ENCODE measurements at places on chromosomes 7 and 10.

GRCh38 chr10:13709931-13710650 is 123.3 kb downstream of the PRPF18 start:
- no peak for DNase-seq

GRCh38 chr10:49296382-49296781 is 2.6 kb upstream of the C10orf71 start:
- no peak for DNase-seq

DNA sequence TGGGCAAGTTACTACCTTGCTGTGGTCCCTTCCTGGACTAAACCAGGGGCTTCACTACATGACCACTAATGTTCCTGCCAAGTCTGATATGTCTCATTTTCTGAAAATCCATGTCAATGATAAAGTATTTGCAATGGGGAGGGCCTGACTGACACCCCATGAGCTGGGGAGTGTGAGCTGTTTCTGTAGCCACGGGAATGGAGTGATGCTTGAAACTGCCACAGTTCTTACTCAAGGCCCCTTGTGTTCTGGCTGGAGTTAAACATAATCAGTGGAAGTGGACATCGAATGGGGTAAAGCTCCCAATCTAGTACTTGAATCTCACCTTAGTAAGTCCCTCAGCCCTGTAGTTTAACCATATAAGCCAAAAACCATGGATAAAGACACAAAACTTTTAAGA is 61.9 kb upstream of the PDLIM1 start:
- DNase-seq = no peak

- DNase-seq = no peak
Measured at GRCh38 chr7:15561835-15562234, at the start of gene AGMO. TSS of gene AGMO (minus strand) at chr7:15562015.

GRCh38 chr7:75531359-75531821 is 39.3 kb downstream of the SPDYE5 start:
- DNase-seq = no peak

DNA sequence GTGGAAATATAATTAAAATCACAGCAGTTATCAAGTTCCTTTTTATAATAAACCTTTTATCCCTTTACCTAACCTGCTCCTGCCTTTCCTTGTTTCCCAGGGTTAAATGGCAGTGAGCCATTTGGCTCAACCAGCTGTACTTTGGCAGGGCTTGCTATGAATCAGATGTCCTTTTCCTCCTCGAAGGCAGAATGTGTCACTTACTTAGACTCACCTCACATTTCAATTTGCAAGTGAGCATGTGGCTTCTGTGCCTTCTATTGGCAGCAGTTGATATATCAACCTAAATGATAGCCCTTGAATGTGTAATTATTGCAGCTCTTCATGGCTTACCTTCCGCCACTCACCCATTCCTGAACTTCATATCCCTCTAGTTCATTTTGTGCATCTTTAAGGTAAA is 301.7 kb downstream of the CSTF2T start:
- DNase-seq = no peak

DNA sequence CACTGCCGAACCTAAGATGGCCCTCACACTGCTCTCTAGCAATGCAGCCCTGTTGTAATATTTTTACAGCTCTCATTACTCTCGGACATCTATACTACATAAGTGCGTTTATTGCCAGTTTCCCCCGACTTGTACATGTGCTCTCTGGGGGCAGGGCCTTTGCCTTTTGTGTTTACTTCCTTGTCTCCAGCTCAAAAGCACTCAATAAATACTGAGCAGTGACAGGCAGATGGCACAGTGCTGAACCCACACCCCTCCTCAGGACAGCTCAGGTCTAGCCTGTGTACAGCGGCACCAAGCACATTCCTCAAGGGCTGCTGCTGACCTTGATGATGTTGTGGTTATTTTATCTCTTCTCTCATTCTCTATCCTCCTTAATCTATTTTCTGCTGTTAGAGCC is 68.0 kb upstream of the ELMO1 start:
- no peak for DNase-seq

- DNase-seq = no peak
Measured at GRCh38 chr10:49605216-49605938, 4.7 kb upstream of the SLC18A3 start.

GRCh38 chr7:94697035-94697974 is 41.4 kb upstream of the SGCE start:
- no peak for DNase-seq

DNA sequence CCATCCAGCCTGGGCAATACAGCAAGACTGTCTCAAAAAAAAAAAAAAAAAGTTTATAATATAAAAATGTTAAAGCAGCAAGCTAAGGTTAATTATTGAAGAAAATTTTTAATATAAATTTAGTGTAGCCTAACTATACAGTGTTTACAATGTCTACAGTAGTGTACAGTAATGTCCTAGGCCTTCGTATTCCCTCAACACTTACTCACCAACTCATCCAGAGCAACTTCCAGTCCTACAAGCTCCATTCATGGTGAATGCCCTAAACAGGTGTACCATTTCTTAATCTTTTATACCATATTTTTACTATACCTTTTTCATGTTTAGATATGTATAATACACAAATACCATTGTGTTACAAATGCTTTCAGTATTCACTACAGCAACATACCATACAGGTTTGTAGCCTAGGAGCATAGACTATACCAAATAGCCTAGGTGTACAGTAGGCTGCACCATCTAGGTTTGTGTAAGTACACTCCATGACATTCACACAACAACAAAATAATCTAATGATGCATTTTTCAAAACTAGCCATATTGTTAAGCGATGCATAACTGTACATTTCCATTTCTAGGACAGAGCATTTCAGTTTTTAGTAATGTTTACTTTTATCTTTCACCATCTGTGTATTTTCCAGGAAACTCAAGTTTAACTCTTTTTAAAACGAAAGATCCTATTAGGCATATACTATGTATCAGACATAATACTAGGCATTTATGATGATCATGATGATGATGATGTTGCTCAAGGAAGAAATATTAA is 43.3 kb downstream of the CNOT4 start:
- DNase-seq = no peak

DNA sequence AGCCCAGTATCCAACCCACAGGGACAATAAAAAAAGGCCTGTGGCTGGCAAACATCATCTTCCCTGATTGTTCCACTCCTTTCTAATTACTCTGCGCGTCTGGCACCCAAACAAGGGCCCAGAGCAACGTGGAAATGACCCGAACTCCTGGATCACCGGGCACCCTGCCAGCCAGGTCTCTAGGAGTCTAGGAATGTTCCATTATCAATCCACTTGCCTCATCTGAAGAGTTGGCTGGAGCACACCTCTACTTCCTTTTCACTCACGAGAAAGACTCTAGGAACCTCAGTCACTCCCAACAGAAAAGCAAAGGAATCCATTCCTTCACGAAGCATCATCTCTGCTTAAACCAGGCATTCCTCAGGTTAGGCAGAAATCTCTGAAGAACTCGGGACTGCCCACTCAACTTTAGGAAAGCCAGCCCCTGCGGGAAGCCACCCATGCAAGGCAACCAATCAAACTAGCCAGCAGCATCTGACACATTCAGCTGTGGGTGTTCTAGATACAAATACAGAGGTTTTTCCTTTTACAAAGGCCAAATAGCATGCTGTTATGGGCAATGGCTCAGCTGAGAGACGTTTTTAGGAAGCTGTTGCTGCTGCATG is 37.7 kb downstream of the ATXN7L1 start:
- DNase-seq = no peak

DNA sequence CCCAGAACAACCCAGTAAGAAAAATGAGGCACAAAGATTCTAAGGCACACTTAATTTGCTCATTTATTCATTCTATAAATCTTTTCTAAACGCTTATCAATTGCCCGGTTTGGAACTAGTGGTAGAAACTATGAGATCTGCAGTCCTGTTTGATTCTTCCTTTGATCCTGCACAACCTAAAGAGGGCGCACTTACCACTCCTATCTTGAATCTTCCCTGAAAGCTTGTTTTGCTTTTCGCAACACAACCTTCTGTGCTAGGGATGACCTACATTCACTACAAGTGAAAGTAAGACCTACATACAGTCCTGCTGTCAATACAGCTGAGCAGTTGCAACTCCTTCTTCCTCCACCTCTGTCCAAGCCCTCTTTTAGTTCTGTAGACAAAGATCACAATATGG is 12.6 kb upstream of the ARL4A start:
- no peak for DNase-seq

- no peak for DNase-seq
Measured at GRCh38 chr7:143205560-143206293, 16.1 kb upstream of the TAS2R40 start.

DNA sequence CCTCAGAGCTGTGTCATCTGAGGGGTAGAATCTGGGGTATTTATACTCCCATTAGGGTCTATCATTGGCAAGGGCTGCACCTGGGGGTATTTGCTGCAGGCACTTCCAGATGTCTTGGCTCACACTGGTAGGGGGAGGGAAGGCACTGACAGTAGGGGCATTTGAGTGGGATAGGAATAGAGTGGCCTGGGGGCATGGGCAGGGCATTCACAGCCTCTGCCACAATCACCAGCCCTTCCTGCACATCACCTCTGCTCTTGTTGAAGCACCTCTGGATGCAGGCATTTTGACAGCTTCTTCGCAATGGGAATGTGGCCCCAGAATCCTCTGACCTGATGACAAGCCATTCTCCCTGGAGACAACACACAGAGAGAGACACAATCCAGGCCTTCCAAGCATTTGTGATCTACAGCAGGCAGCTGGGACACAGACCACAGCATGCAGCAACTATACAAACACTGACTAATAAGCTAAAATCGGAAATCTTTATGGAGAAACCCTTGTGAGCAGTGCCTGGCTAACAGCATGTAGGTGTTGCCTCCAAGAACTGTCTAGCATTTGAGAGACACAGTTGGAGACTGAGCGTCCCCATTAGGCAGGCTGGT is 178.5 kb downstream of the KCNMA1 start:
- no peak for DNase-seq

DNA sequence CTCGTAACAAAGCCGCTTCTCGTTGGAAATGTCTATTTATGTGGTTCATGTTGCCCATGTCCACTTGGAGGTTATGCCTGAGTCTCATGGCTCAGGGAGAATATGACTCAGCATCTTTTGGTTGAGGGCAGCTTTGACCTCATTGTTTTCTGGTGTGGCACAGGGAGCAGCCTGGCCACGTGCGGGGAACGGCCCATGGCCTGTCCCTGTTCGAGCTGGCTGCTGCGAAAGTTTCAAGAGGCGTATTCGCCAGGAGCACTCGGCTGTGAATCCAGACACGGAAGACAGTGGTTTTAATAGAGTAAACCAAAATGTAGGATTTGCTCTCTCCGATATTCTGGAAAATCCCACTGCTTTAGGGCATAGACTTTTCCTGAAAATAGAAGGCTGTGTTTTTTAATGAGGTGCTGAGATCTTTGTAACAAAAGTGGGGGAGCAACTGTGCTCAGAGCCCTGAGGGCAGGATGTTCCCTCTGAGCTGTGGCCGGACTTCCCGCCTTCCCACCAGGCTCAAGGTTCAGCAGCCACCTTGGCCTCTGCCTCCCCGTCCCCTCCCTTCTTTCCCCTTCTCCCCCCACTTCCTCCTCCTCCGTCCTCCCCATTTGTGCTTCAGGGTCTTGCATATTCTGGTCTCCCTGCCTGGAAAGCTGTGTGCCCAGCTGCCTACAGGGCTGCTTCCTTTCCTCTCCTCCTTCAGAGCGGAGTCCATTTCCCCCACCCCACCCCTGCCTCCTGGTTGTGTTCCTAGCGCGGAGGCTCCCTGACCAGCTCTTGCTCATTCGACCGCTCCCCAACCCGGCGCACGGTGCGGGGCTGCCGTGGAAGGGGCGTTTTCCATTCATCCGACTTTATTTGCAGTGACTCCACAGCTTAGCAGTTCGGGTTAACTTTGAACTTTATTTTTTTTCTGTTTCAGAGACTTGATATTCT is 642.0 kb downstream of the SDK1 start:
- DNase-seq = no peak

- DNase-seq = no peak
Measured at GRCh38 chr10:133306941-133307379, 1.7 kb downstream of the TUBGCP2 start.

DNA sequence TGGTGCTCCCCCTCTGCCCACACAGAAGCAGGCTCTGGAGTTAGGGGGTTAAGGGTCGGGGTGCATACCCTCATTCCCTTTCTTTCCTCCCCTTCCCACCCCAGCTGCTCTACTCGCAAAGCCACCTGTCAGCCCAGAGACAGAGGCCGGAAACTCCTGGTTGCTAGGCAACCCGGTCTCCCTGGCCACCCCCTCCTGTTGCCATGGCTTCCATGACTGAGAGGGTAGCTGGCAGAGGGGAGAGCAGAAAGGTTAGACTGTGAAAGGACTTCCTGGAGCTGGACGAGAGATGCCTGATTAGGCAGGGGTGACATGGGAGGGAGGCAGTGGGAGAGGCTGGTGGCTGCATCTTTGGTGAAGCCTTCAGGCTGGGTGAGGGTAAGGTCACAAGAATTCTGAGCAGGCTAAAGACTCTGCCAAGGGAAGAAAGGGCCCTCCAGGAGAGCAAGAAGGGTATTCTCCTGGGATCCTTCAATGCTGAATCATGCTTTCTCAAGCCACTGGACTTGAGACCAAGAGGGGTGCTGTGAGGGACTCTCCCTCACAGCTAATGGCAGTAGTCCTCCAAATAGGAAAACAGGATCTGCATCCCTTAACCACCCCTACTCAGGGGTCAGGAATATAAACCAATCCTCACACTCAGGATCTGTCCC is 5.4 kb downstream of the PSD start:
- no peak for DNase-seq

DNA sequence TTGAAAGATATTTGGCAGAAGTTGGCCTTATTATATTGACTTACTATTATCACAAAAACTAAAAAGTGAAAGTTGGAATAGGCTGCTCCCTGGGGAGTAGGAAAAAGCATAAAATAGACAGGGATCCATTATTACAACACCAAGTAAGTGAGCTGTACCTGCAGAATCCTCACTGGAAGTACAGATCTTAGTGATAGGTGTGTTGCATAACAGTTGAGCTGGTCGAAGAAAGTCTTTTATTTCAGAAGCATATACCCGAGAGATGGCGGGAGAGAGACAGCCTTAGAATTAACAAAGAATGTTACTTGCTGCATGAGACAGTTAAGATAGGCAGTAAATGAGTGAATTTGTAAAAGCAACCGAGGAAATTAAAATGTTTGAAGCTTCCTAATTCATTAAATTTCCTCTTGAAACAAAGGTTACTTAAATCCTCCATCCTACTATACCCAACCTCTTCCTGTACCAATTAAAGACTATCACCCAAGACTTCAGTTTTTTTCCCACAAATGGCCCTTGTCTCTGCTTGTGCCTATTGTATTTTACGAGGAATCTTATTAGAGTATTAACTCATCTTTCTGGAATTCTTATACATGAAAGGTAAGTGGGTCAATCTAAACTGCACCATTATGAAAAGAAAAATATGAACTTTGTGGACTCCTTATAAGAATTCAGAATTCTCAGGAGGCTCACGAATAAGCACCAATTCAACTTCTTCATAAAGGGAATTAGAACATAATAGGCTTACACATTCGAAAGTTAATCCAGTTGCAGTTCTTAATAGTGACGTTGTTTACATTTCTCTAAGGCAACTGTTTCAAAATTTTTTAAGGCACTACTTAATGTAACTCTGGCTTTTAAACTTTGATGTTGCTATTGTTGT is 56.2 kb downstream of the CREM start:
- no peak for DNase-seq

DNA sequence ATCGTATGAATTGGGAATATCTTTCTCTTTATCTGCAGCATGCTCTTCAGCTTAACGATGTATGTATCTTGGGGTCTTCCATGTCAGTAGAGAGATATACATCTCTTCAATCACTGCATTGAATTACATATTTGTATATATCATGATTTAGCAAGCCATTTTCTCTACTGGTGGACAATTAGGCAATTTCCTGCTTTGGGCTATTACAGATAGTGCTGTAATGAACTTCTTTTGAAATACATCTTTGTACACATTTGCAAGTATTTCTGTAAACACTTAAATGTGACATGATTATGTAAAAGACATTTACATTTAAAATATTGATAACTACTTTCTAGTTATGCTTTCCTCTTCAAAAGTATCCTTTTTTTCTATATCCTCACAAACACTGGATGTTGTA is 199.0 kb downstream of the PPP1R9A start:
- DNase-seq = no peak

Measured in stimulated activated CD8-positive, alpha-beta memory T cell treated with anti-CD3 and anti-CD28 coated beads, Interleukin-7, amount 100 ng/mL, for 1 hour (primary cell).